Panc1 (cell line): ENCODE measurements at places on chromosomes 11 and 22. TPM values are rescaled to one million over a fixed set of nuclear protein-coding genes. Genes with fewer than 3 reads are reported as not detected.

The RHOG gene
- 156 TPM for total RNA-seq

The DDX25 gene
- total RNA-seq = 0.15 TPM

The GPHA2 gene
- not detected for total RNA-seq

The C1QTNF4 gene
- not detected for total RNA-seq

The KCTD17 gene
- total RNA-seq = 32.7 TPM

The NXPE2 gene
- total RNA-seq = not detected

The C11orf52 gene
- total RNA-seq = not detected

The CALCB gene
- total RNA-seq = not detected

The CHRDL2 gene
- total RNA-seq = 0.15 TPM

The SNX32 gene
- total RNA-seq = not detected

The OR10D3 gene
- total RNA-seq = not detected

The RIN1 gene
- total RNA-seq = 21.7 TPM

The RELA gene
- 141 TPM for total RNA-seq
